Hypothalamus (tissue), 51 donors: ENCODE measurements at places on chromosomes 11 and 22.

- DNase-seq: no peak
These were observed 1.4 kb downstream of the NAV2 start for GRCh38 chr11:19714022-19714386.

DNA sequence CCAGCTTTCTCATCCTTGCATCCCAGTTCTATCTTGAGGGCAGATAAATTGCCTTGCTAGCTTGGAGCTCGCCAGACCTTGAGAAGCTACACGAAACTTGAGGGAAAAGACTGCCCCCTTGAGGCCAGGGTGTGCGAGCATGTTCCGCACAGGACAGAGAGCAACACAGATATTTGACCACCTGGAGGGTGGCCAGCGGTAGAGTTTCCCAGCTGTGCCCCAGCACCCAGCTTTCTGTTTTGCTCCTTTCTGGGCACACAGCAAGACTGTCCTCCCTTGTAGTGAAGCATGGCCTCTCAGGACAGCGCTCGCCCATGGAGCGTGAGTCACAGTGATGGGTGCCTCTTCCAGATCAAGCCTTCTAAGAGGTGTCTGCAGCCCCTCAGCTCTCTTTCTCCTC is 23.5 kb downstream of the SPATA19 start:
- no peak for DNase-seq

GRCh38 chr11:18706330-18707243 is 8.0 kb downstream of the TMEM86A start:
- DNase-seq: peak; percentile 61

- no peak for DNase-seq
These were observed 57.5 kb upstream of the ANO1 start for GRCh38 chr11:70020336-70021214.

DNA sequence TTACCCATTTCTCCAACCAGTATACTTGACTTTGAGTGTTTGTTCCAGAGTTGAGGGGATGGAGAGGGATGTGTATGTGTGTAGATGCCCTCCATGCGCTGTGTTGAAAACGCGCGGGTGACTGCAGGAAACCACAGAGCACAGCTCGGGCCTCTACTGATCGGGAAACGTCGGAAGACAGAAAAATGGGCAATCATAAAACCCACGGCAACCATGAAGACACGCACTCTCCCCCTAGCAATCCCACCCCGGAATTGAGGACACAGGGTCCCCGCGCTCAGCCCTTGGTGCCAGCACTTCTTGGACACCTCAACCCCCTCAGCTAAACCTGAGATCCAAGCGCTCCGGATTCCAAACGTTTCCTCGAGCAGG is 251 bp upstream of the UQCC3 start:
- DNase-seq: no peak

DNA sequence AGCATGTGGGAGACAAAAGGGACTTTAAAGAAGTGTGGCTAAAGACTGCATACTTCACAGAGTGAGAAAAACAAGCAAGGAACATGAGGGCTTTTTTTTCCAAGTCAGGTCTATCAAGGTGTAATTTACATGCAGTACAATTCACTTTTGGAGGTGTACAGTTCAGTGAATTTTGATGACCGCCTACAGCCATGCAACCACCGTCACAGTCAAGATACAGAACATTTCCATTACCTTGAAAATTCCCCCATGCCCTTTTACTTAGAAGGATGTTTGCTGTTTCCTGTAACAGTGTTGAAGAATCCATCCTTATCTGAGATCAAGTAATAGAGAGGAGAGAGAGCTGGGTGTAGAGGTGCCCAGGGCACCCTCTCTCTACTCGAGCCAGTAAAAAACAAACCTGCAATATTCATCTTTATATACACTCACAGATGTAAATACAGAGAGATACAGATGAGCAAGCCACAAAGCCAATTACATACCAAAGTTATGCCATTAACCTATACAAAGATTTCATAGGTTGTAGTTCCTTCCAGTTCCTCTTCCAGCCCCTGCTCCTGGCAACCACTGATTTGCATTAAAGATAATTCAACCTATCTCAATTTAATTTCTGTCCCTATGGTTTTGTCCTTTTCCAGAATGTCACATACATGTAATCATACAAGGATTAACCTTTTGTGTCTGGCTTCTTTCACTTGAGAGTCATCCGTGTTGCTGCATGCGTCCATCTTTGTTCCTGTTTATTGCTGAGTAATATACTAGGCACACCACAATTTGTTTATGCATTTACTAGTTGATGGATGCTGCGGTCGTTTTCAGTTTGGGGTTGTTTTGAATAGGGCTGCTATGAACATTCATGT is 35.0 kb upstream of the RASD2 start:
- DNase-seq: no peak
